NCI-H1417 (cell line): ENCODE measurements at places on chromosomes 3 and 15.
A peak's percentile ranks its signal among the peaks of the same experiment; 100 is the strongest.

DNA sequence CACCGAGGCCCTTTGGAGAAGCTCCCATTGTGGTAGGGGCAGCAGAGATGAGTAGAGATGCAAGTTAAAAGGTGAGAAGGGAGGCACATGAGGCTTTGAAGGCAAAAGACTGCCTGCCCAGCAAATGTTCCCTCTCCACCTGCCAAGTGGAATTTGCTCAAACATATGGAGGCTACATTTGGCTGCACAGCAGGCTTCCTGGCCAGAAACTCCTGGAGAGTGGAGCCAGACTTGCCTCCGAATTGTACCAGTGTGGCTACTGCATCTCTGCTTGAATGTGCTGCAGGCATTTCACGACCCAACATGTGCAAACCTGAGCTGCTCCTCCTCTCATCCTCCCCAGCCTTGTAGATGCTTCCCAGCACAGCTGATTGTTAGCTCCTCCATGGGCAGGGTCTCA is 229.2 kb downstream of the ZNF621 start:
- DNase-seq = no peak

- peak; percentile 44 for DNase-seq
These were observed 526.0 kb downstream of the FOXP1 start for GRCh38 chr3:71057526-71057894.

DNA sequence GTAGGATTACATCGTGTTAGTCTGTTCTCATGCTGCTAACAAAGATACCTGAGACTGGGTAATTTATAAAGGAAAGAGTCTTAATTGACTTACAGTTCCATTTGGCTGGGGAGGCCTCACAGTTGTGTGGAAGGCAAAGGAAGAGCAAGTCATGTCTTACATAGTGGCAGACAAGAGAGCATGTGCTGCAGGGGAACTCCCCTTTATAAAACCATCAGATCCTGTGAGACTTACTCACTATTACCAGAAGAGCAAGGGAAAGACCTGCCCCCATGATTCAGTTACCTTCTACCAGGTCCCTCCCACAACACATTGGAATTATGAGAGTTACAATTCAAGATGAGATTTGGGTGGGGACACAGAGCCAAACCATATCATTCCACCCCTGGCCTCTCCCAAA is 3.4 kb downstream of the SLC25A26 start:
- DNase-seq = no peak

DNA sequence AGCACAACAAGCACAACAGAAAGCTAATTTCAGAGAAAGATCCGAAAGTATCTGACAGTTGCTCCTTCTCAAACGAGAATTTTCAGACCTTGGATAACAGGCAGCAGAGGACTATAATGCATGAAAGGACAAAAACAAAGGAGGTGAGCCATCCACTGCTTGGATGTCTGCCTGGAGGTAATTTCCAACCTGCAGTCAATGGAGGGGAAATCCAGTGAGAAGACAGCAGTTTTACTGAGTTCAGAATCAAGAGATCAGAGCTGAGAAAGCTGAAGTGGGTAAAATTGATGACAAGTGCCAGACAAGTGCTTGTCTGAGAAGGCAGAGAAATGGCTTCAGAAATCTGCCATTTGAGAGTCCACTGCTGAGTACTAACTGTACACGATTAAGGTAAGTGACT is 22.1 kb downstream of the UBE3A start:
- peak; percentile 7 for DNase-seq

DNA sequence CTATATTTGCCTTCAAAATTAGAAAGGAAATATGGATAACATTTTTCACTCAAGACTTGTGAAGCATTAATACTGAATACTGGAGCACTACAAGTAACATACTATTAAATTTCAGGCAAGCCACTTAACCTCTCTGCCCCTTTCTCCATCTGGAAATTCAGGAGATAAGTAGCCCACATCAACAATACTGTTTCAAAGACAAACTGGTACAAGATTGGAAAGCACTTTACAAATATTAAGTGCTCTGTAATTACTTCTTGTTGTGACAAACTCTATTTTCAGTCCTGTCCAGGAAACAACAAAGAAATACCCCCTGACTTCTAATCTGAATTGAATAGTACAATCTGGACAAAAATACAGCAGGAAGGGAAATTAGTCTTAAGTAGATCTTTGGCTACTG is 49.3 kb downstream of the TMEM212 start:
- DNase-seq = no peak

- no peak for DNase-seq
These were observed 6.2 kb downstream of the STIMATE start for GRCh38 chr3:52891164-52891563.

- no peak for DNase-seq
These were observed 21.2 kb downstream of the UBE2Q2 start for GRCh38 chr15:75864213-75865059.

DNA sequence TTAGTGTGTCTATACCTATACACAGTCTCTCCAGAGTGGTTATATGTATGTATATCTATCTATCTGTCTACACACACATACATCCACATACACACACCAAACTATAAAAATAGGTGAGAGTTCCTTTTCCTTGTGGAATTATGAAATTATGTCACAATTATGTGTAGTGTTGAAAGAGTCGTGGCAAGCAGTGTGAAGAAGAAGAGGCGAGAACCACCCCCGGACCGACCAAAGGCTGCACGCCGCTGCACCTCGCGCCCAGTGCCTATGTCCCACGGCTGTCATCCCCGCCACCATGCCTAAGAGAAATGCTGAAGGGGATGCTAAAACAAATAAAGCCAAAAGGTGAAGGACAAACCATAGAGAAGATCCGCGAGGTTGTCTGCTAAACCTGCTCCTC is 95.0 kb upstream of the RAP2B start:
- no peak for DNase-seq

DNA sequence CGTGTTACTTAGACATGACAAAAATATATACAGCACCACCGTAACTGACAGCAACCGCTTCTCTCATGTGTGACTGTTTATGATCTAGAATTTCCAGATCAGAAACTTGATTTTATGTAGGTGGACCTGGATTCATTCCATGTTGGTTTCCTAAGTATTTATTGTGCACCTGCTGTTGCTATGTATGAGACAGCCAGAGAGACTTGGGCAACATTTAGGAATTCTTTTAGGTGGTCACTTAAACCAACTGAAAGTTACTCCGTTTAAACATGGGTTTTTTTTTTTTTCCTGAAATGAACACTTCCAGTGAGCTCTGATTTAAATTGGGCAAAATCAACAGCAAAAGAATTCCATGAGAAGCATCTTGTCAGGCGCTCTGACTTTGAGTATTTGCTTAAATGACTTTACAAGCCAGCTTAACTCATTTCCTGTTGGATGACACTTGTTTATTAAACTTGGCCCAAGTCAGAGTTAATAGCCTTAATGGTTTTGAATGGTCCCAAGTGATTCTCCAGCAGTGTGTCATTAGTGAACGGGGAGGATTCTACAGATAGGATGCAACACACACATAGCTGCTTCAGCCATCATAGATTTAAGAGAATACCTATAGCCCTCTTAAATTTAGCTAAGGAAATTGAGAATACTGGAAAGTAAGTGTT is 31.8 kb downstream of the MITF start:
- DNase-seq = no peak

DNA sequence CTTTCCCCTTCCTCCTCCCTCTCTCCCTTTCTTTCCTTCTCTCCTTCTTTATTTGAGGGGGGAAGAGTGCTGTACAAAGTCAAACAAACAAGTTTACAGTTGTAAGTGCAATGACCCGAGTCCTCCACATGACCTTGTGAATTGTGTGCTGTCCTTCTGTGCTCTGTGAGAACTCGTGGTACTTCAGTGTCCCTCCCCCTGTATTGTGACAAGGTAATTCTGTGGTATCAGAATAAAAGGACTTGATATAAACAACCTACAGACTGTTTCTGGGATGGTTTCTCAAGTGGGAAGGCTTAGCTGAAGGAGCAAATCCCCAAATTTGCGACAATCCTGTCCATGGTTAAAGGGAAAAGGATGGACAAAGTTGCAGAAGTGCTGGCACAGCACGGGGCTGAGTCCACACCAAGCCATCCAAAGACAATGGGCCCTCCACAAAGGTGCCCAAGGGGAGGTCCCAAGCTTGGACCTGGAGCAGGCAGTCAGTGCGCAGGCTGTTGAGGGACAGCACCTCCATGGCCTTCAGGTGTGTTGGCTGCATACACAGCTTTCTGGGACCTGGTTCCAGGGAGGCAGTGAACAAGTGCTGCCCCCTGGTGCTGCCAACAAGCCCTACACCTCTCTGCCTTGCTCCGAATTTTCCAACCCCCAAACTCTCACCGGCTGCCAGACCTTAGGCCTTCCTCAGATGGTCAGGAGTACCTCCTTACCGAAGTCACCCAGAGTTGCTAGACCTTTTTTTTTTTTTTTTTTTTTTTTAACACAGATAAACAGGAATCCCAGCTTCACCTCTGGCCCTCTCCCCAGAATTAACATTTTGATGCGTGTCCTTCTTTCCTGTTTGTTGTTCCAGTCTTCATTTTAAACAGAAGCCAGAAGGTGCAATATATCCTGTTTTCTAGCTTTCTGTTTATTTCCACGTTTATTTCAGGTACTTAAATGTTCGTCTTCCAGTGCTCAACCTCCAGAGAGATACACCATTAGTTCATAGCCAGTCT is 2.6 kb upstream of the APEH start:
- DNase-seq = no peak

DNA sequence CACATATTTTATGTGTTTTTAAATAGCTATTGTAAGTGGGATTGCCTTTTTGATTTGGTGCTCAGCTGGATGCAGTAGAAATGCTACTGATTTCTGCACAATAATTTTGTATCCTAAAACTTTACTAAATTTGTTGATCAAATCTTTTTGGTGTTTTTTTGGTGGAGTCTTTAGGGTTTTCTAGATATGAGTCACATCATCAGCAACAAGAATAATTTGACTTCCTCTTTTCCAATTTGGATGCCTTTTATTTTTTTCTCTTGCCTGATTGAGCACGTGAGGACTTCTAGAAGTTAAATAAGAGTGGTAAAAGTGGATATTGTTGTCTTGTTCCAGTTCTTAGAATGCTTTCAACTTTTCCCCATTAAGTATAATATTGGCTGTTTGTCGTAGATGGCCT is 51.3 kb downstream of the TLNRD1 start:
- no peak for DNase-seq

DNA sequence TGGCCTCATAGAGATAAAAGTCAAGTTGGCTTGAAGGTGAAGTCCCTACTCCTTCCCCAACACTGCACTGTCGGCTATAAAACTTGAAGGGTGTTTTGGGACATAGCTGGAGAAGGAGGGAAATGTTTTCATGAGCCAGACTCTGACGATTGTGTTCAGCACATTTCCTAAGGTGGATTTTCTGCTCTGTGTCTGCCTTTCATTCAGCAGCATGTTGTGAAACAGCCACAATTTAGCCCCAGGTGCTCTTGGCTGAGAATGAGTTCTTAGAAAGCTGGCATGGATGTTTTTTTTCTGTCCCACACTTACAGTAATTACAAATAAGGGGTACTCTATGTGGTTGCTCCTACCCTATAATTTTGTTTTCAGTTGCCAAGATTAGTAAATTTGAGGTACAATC is 492.4 kb downstream of the MCTP2 start:
- no peak for DNase-seq

GRCh38 chr3:101925564-101925963 is 76.2 kb downstream of the NFKBIZ start:
- DNase-seq = peak; percentile 86

- no peak for DNase-seq
These were observed 3.0 kb upstream of the SHC4 start for GRCh38 chr15:48966595-48967301.

GRCh38 chr3:18643281-18643680 is 218.1 kb upstream of the SATB1 start:
- DNase-seq = no peak

DNA sequence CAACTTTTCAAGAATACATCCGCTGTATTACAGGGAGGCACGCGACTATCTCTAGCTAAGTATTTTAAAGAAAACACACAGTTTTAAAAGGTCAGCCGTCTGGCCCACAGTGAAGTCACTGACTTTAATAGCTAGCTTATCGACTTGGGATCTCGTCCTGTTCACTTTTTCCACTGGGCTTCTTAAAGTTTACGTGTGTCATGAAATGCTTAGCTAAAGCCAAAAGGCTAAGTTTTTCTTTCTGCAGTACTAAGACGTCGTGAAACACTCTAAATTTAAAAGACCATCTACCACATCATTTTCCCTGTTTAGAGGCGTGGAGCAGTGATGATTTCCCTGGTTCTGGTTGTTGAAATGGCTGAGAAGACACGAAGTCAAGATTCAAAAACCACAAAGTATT is 27.1 kb downstream of the LRIG1 start:
- no peak for DNase-seq

DNA sequence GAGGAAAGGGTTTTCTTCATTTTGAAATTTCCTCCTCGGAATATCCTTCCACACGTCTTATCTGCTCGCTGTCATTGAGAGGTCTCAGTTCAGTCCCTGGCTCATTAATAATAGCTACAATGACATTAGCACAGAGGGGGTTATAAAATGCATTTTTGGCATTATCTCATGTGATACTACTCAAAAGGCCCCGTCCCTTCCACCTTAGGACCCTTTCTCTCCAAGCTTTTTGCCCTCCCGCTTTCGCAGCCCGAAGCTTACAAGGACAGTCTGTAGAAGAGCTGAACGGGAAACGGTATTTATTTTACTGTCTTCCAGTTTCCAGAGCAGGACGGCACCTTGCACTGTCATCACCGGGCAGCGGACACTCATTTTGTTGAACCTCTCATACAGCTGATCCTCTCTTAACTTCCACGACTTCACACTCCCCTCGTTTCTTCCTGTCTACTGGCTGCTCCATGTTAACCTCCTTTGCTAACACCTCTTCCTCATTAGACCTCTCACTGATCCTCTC is 5.6 kb upstream of the PLEKHO2 start:
- no peak for DNase-seq

DNA sequence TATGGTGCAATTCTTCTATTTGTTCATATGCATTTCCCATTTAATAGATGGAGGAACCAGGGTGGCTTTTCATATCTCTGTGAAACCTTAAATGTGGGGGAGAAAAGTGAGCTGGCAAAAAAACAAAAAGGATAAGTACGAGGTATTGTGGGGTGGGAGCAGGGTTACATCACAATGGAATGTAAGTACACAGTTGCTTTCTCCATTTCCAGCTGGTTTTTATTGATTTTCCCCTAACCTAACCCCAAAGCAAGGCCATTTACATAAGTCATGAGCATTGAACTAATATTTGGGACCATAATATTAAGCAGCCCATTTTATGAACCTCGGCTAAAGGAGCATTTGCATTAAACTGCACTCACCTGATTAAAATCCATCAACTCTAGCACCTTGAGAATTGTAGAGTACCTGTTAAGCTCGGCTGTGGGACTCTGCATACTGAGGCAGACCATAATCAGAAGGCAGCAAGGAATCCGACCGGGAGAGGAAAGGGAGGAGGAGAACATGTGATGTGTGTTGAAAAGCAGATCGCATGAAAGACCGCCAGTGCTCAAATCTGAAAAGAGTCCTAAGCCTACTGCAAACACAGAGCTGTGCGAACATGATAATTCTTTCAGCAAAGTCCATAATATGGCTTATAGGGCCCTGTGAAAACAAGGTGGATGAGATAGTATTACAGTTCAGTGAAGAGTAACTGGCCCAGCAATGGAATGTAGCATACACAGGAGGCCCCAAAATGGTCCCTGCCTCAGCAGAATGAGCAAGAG is 513.4 kb downstream of the FHIT start:
- no peak for DNase-seq
